Fibroblast of skin of left biceps (primary cell): ENCODE measurements at places on chromosomes 1 and 21.

DNA sequence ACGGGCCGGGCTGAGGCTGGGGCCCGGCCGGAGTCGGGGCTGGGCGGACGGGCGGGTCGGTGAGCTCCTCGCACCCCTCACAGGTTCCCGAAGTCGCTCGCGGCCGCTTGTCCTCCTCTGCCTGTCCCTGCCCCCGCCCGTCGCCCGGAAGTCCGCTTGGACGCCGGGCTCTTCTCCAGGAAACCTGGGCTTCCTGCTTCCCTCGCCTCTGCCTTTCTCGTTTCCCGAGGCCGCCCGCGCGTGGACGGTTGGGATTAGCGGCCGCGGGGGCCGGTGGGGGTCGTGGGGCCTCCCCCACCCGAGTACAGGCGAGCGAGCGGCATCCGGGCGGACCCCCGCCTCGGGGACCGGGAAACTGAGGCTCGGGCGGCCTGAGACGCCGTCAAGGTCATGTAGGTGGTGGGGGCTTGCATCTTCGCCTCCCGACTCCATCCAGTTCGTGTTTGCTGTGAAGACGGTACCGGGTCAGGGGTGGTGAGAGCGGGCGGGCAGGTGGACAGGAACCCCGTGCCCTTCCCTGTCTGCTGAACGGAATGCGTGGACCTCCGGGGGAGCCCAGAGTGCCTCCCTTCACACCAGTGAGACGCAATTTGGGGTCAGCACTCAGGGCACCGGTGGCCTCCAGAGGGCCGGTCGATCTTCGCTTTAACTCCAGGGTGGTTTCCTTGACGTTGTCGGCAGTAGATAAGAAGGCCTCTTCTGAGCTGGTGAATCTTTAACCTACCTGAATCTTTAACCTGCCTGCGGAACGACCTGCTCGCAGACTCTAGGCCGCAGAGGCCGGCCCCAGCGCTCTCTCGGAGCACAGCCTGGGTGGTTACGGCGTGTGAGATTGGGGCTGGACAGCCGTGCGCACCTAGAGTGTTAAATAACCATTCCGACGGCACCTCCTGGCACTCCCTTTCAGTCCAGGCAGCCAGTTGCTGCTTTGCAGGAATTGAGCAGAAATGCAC, 686 bp downstream of the ARF1 start:
- no peak for DNase-seq

GRCh38 chr1:165592945-165593823, 37.9 kb upstream of the MGST3 start:
- DNase-seq: peak; percentile 43

DNA sequence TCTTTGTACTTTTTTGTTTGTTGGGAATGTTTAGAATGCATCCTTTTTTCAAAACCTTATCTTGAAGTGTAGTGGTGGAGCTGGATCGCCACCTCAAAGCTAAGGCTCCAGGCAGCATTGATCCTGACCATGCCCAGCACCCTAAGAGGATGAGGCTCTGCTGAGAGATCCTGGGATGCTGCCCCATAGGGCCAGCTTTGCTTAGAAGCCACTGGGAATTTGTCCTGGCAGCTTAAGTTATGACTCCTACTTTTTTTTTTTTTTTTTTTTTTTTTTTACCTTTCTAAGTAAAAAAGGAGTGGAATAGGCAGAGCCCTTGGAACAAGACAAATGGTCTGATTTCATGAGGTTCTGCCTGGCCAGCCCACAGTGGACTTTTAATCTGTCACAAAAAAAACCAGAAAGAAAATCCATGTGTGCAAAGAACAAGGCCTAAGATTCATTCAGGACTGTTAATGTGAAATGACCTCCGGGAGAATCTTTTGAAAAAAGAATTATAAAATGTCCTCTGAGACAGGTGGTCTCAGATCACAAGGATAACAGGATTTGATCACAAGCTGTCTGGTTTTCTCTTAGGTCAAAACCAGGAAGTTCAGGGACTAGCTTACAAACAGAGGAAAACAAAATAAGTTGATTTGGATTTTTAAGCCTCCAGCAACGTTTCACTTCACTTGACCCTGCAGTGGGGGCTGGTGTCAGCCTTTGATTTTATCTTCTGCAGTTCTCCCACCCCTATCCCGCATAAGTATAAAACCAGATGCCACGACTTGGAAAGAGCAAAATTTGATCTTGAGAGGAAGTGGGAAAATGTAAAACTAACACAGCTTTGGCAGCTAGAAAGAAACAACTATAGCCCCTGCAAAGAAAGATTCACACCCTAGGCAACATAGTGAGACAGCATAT, 25.9 kb upstream of the RAP1A start:
- DNase-seq: no peak

DNA sequence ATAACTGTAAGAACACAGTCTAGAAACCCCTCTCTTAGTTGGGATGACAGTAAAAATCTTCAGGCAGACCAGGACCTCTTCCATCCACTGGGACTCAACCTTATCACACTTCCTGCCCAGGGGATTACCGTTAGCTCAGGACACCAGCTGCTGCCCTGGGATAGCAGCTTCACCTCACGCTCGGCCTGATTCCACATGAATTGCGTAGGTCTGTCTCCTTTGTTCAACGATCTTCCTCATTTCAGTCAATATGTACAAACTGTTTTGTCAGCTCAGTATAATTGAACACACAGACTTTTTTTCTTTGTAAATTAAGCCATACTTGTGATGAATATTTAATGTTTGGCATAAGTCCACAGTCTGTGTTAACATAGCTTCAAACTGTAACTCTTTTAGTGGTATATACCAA, 290.4 kb downstream of the GRIK1 start:
- DNase-seq: no peak

- peak; percentile 5 for DNase-seq
These were observed 42.8 kb downstream of the ACP6 start for GRCh38 chr1:147627435-147628110.

DNA sequence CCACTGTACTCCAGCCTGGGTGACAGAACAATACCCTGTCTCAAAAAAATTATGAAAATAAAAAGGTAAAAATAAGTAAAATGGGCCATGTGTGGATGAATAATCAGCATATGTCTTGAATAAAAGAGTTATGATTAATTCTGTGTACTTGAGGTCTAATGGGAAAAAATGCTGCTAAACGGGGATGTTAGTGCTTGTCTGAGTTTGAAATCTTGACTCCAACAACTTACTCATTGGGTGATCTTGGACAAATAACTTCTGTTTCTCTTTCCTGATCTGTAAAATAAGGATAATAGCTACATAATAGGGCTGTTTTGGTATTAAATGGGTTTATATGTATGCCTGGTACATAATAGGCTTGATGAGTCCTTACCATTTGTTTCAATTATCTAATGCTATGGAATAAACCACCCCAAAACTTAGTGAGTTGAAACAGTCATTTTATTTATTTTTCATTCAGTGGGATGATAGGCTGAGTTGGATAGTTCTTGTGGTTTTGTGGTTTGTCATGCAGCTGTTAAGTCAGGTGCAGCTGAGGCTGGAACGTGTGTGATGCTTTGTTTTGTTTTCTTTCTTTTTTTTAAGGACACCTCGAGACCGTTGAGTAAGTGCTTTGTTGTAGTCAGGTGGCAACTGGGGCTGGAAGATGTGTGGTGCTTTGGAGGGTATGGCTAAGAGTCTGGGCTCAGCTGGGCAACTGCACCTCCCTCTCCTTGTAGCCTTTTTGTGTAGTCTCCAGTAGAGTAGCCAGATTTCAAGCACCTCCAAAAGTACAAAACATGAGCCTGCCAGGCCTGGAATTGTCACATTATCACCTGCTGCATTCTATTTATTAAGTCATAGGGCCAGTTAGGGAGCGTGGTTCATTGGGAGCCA, 4.9 kb downstream of the MDM4 start:
- DNase-seq: no peak

DNA sequence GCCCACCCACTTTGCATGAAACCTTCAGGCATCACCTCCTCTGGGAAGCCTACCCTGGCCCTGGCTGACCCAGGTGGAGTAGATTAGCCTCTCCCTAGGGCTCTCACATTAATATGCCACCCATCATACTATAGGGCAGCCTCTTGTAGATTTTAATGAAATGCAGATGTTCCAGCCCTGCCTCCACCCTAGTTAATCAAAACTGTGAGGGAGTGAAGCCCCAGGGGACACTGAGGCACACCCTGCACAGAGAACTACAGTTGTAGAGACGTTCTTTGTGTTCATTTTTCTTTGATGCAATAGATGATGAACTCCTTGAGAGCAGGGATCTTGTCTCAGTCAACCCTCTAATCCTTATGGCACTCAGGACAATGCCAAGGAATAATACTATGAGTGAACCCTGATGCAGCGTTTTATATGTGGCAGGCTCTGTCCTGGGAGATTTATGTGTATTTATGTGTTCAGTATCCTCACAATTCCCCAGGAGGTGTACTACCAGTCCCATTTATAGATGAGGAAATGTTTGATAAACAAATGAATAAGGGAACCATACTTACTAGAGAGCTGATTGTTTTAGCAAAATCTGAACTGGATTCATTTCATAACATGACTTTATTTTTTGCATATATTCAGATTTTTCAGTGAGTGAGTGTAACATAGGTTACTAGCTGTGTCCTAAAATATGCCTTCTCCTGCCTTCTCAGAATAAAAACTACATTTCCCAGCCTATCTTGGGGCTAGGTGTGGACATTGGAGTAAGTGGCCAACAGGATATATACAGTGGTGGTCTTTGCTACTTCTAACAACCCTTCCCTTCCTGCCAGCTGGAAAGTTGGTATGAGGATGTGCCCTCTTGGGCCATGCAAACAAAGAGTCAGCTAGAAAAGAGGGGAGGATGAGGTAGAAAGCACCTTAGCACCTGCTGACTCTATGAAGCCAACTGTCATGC, 23.5 kb upstream of the PRELP start:
- no peak for DNase-seq

DNA sequence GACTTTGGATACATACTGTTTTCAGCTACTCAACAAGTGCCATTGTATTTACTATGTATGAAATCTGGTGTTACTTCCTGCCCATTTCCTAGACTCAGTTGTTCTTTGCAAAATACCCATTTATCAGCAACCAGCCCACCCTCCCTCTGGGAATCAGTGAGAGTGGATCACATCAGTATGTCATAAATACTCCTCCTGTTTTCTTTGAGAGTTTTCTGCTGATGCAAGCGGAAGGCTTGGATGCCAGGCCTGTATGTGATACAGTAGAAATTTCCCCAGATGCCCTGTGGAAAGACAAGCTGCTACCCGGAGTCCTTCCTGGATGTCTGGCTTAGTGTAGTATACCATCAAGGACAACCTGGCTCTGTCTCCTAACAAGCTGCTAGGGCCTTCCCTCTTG, 2.4 kb upstream of the PTPRC start:
- no peak for DNase-seq

DNA sequence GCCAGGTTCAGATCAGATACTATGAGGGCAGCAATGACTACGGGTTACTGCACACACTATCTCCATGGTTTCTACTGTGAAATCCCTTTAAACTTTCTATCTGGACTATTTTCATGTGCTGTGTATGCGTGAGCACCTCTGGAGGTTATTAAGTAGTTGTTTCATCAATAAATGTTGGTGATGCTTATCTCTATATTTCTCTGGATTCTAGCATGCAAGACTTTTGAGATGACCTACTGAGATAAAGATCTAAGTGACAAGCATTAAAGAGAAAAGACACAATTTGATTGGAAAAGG, 194.0 kb downstream of the NRIP1 start:
- no peak for DNase-seq

DNA sequence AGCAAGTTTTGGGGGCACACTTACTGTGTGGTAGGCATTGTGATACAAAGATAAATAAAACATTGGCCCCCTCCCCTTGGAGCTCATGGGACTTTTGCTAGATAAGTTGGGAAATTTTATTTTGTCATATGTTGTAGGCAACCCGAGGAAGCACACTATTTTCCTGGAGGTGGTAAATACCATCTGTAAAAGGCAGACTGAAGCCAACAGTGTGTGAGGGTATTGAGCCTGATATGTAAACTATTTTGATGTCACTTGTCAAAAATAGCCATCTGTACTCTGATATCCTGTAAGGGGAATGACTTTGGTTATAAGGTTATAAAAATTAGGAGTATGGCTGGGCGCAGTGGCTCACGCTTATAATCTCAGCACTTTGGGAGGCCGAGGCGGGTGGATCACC, 30.6 kb downstream of the VANGL2 start:
- DNase-seq: no peak

DNA sequence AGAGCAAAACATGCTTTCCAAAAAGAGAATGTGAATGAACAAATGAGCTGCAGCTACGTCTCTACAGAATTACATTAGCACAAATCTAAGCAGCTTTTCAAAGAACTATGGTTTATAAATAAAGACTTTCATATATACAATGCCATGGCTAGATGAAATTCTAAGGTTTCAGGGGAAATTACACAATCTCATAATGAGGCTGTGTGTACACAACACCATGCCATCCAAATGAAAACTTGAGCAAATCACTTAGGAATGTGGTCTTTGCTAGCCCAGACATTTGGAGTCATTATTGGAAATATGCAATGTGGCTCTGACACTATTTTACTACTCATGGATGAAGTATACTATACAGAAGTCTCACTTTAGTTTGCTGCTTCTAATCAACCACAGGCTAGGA, 37.5 kb downstream of the SPAG17 start:
- peak; percentile 68 for DNase-seq

GRCh38 chr1:206674745-206675175, 9.9 kb upstream of the MAPKAPK2 start:
- DNase-seq: peak; percentile 96

GRCh38 chr1:89871768-89872473, 51.1 kb downstream of the LRRC8D start:
- DNase-seq: no peak

GRCh38 chr1:226309398-226310244, 657 bp upstream of the LIN9 start:
- no peak for DNase-seq

GRCh38 chr1:225277445-225277844, 150.4 kb downstream of the LBR start:
- DNase-seq: no peak

DNA sequence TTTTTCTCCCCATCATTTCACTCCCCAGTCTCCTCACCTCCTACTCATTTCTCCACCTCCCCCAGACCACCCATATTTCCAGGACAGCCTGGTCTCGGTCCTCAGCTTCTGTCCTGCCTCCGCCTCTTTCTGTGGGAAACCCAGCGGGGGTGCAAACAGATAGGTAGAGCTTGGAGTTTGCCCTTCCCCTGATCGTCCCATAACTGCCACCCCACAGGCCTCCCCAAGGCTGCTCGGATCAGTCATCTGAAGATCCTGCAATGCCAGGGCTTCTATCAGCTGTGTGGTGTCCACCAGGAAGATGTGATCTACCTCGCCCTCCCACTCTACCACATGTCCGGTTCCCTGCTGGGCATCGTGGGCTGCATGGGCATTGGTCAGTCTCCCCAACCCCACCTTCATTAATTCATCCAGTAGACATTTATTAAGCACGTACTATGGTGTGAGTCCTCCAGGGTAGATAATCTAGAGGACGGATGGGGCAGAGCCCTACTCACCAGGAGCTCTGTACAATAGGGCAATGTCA, 1.7 kb downstream of the SLC27A3 start:
- no peak for DNase-seq
